ENCODE measurements at places on chromosomes 12 and 14.
A peak's percentile ranks its signal among the peaks of the same experiment; 100 is the strongest.

GRCh38 chr12:116206828-116207227, 70.7 kb downstream of the MED13L start:
- H3K4me3 ChIP-seq = no peak overlapping the region
- DNase-seq = no peak
- H3K27ac ChIP-seq = no peak overlapping the region
- no peaks in the 10 kb centered on the region for H3K27me3 ChIP-seq

DNA sequence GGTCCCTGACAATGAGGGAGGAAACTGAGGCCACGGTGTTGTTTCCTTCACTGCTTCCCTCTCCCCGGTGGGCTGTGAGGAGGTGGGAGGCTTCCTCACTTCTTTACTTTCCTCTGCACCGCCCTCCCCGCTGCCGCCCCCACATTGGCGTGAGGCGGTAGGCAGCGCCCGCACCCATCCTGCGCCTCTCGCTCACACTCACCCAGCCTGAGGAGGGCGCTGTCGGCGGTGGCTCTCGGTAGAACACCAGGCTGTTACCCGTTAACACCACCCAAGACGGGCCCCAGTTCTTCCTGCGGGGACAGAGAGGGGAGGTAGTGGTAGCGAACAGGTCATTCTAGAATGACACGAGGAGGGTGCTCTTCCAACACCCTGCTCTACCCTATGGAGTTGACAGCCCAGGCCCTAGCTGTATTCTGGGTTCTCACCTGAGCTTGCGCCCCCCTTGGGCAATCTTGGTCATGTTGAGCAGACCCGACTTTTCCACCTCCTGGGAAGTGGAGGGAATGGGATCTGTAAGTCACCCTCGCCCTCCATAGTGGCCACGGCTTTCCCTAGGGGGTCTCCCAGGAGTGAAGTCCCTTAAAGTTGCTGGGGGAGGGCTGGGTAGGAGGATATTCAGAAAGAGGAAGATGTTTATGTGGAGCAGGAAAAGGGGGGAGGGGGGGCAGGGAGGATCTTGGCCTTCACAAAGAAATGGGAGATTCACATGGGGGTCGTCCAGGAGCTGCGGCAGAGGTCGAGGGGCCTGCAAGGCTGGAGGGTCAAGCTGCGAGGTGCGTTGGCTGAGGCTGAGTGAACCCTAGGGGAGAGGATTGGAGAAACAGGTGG, 3.3 kb downstream of the ARHGAP9 start:
- H3K4me3 ChIP-seq = peak overlapping the region; percentile 96
- no peaks in the 10 kb centered on the region for H3K27me3 ChIP-seq
- peaks cover 54% of the 10 kb centered on the region for H3K4me1 ChIP-seq
- DNase-seq = peak; percentile 85
- peak overlapping the region; percentile 99 for H3K27ac ChIP-seq

DNA sequence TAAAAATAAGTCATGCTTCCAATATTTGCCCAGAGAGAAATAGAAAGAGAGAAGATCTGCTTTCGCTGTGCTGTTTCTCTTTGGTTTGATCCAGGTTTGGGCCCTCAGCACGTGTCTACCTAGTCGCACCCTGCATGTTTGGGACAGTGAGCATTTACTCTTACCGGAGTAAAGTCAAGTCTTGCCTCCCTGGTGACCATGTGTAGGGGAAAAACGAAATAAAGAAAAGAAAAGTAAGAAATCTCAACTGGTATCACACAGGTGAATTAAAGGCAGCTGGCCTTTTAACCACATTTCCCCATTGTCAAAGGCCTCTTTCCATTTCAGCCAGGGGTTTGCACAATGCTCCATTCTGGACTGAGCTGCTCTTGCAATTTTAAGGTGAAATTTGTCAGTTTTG, 619.4 kb downstream of the VRK1 start:
- no peak overlapping the region for H3K27ac ChIP-seq
- no peaks in the 10 kb centered on the region for H3K36me3 ChIP-seq
- DNase-seq = no peak
- peaks cover 15% of the 10 kb centered on the region for H3K27me3 ChIP-seq
- no peak overlapping the region for H3K4me3 ChIP-seq
- H3K4me1 ChIP-seq = peaks cover 12% of the 10 kb centered on the region

DNA sequence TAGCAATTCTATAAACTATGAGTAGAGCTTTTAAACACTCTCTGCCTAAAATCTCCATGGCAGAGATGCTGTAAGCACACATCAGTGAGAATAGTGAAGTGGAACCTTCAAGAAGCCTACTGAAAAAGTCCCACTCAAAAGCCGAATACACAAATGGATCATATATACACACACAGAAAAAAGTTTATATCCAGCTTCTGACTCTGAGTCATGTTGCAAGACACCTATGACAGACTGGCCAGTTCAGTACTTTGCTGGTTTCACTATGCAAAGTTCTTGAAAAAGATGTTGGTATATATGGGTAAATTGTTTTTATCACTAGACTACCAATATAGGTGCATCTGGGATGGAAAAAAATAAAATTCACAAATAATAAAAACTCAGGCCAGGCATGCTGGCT, 126.1 kb downstream of the KCNK10 start:
- H3K27me3 ChIP-seq = peaks cover 26% of the 10 kb centered on the region
- no peak overlapping the region for H3K27ac ChIP-seq
- H3K4me3 ChIP-seq = no peak overlapping the region
- no peaks in the 10 kb centered on the region for H3K4me1 ChIP-seq

- DNase-seq = no peak
- H3K4me1 ChIP-seq = no peaks in the 10 kb centered on the region
- no peaks in the 10 kb centered on the region for H3K27me3 ChIP-seq
- H3K36me3 ChIP-seq = no peaks in the 10 kb centered on the region
- no peak overlapping the region for H3K27ac ChIP-seq
- no peak overlapping the region for H3K4me3 ChIP-seq
Measured at GRCh38 chr14:25400607-25401206, 350.8 kb upstream of the STXBP6 start.

- H3K27ac ChIP-seq = no peak overlapping the region
- peaks cover 17% of the 10 kb centered on the region for H3K4me1 ChIP-seq
- peaks cover 10% of the 10 kb centered on the region for H3K36me3 ChIP-seq
- H3K4me3 ChIP-seq = no peak overlapping the region
- no peaks in the 10 kb centered on the region for H3K27me3 ChIP-seq
Measured at GRCh38 chr14:49920935-49921334, 28.1 kb downstream of the ARF6 start.

DNA sequence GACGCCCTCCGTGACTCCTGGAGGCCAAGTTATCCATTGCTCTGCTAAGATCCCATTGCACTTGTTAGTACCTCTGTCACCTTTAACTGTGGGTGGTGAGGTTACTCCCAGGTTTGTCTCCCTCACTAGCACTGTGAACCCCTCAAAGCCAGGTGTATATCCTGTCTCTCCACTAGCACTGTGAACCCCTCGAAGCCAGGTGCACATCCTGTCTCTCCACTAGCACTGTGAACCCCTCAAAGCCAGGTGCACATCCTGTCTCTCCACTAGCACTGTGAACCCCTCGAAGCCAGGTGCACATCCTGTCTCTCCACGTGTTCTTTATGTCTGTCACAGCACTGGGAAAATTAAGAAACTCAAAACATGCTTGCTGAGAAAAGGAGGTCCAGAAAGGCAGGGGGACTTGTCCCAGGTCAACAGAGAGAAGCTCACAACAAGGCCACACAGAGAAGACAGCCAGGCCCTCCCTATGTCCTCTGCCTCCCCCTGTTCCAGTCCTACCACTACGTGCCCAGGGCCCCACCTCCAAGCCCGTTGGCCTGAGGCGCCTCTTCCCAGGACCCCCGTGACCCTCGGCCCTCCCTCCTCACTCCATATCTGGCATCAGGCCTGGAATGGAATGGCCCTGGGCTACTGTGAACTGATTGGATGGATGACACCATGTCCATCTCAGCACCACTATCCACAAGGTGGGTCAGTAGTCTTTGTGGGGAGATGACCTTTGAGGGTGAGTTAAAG, 26.4 kb upstream of the FKBP4 start:
- H3K4me1 ChIP-seq = peaks cover 1% of the 10 kb centered on the region
- DNase-seq = no peak
- no peaks in the 10 kb centered on the region for H3K36me3 ChIP-seq
- H3K4me3 ChIP-seq = no peak overlapping the region

- DNase-seq = no peak
- no peaks in the 10 kb centered on the region for H3K36me3 ChIP-seq
- H3K27me3 ChIP-seq = no peaks in the 10 kb centered on the region
- H3K4me1 ChIP-seq = no peaks in the 10 kb centered on the region
Measured at GRCh38 chr14:40955131-40955505, 651.6 kb upstream of the LRFN5 start.

DNA sequence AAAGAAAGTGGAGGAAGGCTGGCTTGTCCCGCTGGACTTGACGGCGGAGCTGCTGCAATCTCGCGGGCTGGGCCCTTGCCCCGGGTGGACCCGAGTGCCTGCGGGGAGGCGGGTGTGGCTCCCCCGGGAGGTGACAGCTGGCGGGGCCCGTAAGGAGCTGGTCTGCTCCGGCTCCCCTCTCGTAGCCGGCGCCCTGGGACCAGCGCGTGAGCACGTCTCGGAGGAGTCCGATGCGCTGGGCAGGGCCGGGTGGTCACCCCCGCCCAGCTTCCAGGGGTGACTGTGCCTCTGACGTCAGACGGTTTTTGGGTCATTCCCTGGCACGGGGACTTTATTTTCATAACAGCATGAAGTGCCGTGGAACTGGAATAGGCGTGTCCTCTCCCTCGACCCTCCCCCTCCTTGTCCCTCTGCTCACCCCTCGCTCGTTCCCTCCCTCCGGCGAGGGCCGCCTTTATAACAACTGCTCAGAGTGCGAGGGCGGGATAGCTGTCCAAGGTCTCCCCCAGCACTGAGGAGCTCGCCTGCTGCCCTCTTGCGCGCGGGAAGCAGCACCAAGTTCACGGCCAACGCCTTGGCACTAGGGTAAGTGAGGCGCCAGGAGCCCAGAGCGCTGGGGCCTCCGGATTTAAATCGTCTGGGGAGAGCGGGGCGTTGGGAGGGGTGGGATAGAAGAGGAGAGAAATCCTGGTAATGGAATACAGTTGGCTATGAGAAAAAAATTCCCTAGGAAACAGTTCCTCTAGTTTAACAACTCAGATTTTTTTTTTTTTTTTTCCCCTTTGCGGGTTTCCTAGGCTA, at the start of gene GPRC5A:
GPRC5A (plus strand) TSS at position 483 of the 801 bp plus-strand sequence. CDS start 16,688 bp downstream, outside the sequence.
- H3K27ac ChIP-seq = no peak within 1 kb of the TSS
- H3K27me3 ChIP-seq = peaks cover 58% of the 10 kb centered on the region

GRCh38 chr14:35425850-35426249, 21.3 kb upstream of the NFKBIA start:
- no peaks in the 10 kb centered on the region for H3K27me3 ChIP-seq
- H3K36me3 ChIP-seq = no peaks in the 10 kb centered on the region
- peaks cover 11% of the 10 kb centered on the region for H3K4me1 ChIP-seq
- no peak overlapping the region for H3K27ac ChIP-seq

GRCh38 chr12:32049956-32050355, 56.7 kb upstream of the BICD1 start:
- DNase-seq = no peak
- H3K27me3 ChIP-seq = no peaks in the 10 kb centered on the region
- H3K4me3 ChIP-seq = no peak overlapping the region
- H3K27ac ChIP-seq = no peak overlapping the region
- H3K36me3 ChIP-seq = peaks cover 6% of the 10 kb centered on the region

GRCh38 chr12:54193434-54193833, 4.6 kb upstream of the SMUG1 start:
- H3K36me3 ChIP-seq = no peaks in the 10 kb centered on the region
- H3K4me3 ChIP-seq = no peak overlapping the region
- H3K27me3 ChIP-seq = peaks cover 66% of the 10 kb centered on the region
- DNase-seq = no peak

DNA sequence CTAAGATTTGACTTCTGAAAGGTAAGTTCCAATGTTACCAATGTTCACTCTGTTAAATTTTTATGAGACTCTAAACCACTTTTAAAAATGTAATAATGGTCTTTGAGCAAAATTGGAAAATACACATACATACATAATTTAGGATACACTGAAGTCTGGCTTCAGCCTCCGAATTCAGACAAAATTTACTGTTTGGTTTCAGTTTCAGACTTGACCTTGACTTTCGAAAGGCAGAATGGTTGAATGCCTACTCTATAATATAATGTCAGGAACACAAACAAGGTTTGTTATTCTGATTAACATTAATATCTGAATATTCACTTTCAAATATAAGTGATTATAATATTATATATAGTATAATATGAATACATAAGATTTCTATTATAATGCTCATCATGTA, 74.1 kb upstream of the KRAS start:
- no peak overlapping the region for H3K4me3 ChIP-seq
- H3K27me3 ChIP-seq = no peaks in the 10 kb centered on the region
- DNase-seq = no peak
- no peaks in the 10 kb centered on the region for H3K36me3 ChIP-seq

GRCh38 chr12:114697243-114697716, 13.3 kb upstream of the TBX3 start:
- H3K27ac ChIP-seq = no peak overlapping the region
- H3K4me1 ChIP-seq = no peaks in the 10 kb centered on the region
- no peak overlapping the region for H3K4me3 ChIP-seq
- H3K36me3 ChIP-seq = no peaks in the 10 kb centered on the region
- peaks cover 91% of the 10 kb centered on the region for H3K27me3 ChIP-seq

DNA sequence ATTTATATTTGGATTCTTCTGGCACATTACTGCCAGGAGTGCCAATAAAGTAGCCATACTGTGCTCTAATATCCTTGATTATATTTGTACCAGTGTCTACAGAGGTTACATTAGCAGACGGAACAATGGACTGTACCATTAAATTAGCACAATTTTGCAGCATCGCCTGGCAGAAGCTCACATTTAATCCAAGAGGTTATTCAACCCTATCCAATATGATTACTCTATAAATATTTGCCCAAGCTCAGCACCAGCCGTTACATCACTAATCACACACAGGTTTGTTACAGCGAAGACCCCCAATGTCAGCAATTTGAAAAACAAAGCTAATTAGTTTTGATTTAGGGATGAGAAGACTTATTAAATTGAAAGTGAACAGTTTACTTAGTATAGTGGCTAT, 16.9 kb upstream of the MGST1 start:
- no peak overlapping the region for H3K27ac ChIP-seq
- no peaks in the 10 kb centered on the region for H3K4me1 ChIP-seq
- no peaks in the 10 kb centered on the region for H3K36me3 ChIP-seq

DNA sequence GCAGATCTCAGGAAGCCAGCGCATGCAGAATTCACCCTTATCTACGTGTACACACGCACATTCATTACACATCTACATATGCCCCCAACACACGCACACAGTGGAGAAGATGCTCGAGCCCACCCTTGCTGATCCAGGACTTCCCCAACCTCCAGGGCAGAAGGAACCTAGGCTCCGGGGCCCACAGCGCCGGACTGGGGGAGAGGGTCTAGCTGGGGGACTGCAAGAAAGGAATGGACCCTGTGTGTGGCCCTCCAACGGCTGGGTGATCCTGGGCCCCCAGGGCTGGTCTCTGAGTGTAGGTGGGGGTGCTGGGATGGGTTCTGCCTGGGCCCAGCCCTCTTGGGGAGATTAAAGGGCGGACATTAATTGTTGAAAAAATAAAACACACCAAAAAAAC, 128.1 kb upstream of the C14orf180 start:
- no peak overlapping the region for H3K4me3 ChIP-seq
- no peaks in the 10 kb centered on the region for H3K36me3 ChIP-seq
- DNase-seq = no peak
- peaks cover 40% of the 10 kb centered on the region for H3K27me3 ChIP-seq

- H3K27ac ChIP-seq = no peak overlapping the region
- no peaks in the 10 kb centered on the region for H3K36me3 ChIP-seq
- H3K4me3 ChIP-seq = no peak overlapping the region
- peaks cover 24% of the 10 kb centered on the region for H3K27me3 ChIP-seq
- DNase-seq = peak; percentile 15
Measured at GRCh38 chr12:52204931-52205505, 13.2 kb upstream of the KRT80 start.

- H3K27me3 ChIP-seq = peaks cover 12% of the 10 kb centered on the region
- H3K27ac ChIP-seq = no peak overlapping the region
- no peaks in the 10 kb centered on the region for H3K36me3 ChIP-seq
- H3K4me1 ChIP-seq = no peaks in the 10 kb centered on the region
- H3K4me3 ChIP-seq = no peak overlapping the region
- no peak for DNase-seq
Measured at GRCh38 chr14:93347850-93348249, 868 bp downstream of the COX8C start.
